ENCODE measurements at places on chromosomes 16 and 17.

DNA sequence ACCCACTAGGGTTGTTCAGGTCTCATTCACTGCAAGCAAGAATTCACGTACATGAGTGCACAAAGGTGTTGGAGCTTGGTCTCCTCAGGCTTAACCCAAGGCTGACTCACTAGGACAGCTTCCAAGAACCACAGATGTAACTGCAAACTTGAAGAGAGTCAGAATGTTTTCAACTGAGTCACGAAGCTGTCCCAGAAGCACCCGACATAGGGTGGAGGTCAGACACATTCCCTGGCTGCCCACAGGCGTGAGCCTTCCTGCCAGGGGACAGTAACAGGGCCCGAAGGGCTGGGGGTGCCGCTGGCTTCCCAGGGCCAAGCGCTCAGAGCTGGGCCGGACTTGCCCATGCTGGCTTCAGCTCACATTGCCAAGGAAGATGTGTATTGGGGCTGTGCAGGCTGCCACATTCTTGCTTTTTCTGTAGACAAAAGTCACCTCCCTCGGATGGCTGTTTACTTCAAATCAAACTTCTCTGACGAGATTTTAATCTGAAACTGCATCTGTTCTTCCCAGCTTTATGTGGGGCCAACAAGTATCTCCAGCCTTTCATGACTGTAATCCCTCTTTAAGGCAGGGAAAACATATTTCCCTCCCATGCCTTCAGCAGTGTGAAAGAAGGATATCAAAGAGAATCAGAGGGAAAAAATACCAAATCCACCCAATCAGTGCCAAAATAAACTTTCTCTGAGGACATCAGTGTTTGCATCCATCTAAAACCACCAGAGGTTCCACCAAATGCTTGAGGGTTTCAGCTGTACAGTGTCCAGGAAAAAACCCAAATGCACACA, 14.3 kb downstream of the CMTM3 start:
- no peak for DNase-seq

- DNase-seq = no peak
Observed at GRCh38 chr16:3959148-3959547, 78.6 kb upstream of the CREBBP start.

DNA sequence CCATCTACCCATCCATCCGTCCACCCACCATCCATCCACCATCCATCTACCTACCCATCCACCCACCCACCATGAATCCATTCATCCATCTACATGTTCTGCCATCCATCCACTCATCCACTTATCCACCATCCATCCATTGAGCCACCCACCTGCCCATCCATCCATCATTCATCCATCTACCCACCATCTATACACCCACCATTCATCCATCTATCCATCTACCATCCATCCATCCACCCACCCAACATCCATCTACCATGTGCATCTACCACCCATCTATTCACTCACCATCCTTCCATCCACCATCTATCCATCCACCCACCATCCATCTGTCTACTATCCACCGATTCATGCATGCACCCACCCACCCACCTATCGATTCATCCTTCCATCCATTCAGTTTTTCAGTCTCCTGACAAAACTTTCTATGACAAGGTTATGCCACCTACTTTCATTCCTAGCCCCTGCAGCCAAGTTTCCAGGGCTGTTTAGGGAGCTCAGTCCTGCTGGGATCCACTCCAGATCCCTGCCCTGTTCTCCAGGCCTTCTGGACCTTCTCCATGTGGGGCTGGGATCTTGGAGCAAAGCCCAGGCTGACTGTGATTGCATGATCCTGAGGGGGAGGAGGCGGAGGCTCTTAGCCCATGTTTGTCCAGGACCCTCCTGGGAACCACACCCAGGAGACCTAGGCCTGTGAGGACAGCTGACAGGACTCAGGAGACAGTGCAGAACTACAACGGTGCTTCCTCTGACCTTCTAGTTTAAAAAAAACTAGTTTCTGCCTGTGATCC, 27.4 kb downstream of the BCO1 start:
- DNase-seq = peak; percentile 89

DNA sequence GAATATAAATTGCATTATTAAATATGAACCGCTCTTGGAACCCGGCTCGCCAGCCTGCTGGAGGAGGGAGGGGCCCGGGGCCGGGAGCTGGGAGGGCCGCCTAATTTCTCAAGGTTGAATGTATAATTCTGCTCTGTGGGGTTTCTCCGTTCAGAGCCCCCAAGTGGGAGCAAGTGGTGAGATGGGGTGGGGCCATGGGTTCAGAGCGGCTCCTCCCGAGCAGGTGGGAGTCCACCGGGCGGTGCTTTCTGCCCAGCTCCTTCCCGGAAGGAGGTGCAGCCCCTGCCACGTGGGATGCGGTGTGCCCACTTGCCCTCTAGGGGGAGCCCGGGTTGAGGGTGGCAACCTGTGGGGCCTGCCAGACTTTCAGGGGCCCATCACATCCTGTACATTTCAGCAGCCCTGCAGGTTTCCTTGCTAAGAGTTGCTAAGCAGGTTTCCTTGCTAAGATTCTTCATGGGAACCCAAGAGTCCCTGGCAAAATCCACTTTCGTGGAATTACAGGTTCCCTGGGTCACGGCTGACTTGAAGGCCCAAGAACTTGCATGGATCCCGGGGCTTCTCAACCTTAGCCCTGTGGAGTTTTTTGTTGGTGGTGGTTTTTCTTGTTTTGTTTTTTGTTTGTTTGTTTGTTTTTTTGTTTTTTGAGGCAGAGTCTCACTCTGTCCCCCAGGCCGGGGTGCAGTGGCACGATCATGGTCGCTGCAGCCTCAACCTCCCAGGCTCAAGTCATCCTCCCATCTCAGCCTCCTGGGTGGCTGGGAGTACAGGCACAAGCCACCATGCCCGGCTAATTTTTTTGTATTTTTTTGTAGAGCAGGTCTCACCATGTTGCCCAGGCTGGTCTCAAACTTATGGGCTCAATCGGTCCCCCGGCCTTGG, 196.7 kb upstream of the GSE1 start:
- DNase-seq = peak; percentile 95

GRCh38 chr16:89045181-89045815, 48.4 kb upstream of the ACSF3 start:
- DNase-seq = no peak

DNA sequence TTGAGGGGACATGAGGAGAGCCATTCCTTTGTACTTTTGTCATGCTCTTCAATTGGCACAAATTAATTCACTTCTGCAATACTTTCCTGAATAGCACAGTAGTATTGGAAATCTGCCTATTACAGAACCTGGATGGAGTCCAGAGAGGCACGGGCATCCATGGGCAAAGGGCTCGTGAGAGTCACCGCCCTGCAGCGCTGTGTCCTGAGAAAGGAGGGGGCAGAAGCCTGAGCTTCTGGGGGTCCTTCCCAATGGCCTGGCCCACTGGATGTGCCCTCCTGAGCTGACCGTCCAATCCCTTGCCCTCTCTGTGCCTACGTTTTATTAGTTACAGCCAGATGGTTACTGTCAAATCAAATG, 3.5 kb downstream of the G6PC1 start:
- no peak for DNase-seq

DNA sequence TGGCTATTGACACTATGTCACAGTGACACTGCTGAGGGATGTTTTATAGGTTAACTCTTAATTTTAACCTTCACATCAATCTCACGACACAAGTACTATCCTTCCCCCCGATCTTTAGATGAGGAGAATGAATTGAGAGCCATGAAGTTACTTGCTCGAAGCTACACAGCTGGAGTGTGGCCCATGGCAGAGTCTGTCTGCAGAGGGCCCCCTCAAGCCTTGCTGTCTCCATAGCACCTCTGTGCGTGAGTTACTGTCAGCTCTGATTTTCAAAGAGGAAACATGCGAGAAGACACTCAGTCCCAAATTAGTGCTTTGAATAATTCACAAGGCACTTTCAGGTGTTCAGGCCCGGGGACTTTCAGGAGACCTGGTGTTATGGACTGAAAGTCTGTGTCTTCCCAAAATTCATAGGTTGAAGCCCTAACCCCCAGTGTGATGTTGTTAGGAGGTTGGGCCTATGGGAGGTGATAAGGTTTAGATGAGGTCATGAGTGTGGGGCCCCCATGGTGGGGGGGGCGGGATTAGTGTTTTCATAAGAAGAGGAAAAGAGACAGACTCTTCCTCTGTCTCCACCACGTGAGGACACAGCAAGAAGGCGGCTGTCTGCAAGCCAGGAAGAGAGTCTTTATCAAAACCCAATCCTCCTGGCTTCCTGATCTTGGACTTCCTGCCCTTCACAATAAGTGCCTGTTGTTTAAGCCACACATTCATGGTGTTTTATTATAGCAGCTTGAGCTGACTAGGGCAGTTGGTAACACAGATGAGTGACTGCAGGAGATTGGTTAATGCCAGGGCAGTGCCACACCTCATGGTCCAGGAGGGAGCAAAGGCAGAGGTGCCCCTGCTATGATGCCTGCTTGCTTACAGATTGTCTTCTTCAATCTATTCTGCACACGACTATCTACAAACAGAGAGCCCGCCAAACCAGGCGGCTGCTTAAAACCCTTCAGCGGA, 281.8 kb downstream of the HAPSTR1 start:
- no peak for DNase-seq

GRCh38 chr16:3945751-3946603, 65.5 kb upstream of the CREBBP start:
- peak; percentile 88 for DNase-seq

GRCh38 chr17:29929006-29929532, 959 bp downstream of the SSH2 start:
- DNase-seq = peak; percentile 28

- no peak for DNase-seq
Observed at GRCh38 chr17:7969433-7969832, 33.0 kb upstream of the GUCY2D start.

- DNase-seq = no peak
Observed at GRCh38 chr16:3007957-3008689, 4.6 kb upstream of the CLDN9 start.

DNA sequence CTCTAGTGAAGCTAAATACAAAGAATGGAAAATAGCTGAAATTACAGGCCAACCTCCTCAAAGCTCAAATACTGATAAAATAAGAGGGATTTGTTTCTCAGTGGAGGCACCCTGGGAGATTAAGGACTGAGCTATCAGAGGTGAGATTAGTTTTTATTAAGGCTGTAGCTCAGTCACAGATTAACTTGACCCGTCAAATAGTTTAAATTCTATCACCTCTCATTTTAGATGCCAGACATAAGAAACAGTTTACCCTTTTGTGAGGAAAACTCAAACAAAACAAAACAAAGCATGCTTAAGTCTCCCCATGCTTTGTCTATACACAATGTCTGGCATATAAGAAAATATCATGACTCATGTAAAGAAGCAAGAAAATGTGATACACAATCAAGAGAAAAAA, 208.3 kb upstream of the PMFBP1 start:
- DNase-seq = no peak

- DNase-seq = no peak
Observed at GRCh38 chr17:32355649-32356377, 5.9 kb downstream of the ZNF207 start.

DNA sequence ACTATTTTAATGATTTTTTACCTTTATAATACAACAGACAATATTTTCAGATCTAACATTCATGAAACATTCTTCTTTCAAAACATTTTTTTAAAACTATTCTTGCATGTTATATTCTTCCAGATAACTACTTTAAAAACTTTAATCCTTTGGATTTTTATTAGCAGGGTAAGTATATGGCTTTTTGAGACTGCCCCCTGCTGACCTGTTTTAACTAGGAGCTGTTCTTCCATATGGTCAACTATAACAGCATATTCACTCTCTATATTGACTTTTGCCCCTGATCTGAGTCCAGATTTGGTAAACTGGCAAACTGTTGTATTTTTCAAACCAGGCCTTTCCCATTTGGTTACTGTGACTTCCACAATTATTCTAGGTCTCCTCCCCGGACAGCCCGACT, 16.5 kb downstream of the ZNF18 start:
- no peak for DNase-seq

DNA sequence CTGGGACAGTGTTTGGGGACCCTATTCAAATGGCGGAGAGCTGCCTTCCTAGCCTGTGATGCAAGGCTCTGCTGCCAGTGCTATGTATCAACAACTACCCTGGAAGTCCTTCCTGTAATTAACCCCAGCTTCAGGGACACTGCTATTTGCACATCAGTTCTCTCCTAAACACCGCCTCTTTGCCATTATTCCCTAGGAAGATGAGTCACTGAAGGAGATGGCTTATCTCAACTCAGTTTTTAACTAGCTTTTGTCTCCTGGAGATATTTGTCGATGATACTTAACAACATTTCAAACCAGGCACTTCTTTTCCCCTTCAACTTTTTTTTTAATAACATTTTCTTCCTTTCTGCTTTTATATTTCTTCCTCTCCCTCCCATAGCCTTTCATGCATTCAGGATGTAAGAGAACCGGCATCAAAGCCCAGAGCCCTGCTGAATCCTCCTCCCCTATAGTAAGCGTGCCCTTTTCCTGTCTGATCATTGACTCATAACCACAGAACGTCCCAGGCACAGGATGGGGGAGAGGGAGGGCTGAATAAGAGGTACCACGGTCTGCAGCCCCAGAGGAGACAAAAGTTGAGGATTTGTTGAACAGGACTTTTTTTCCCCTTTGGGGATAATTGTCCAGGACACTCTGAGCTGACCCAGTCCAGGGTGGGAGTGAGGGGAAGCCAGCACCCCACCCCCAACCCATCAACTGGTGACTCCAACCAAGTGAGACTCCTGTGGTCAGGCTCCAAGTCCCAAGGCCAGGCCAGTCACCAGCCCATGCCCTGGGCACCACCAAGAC, 387.8 kb upstream of the SALL1 start:
- no peak for DNase-seq

DNA sequence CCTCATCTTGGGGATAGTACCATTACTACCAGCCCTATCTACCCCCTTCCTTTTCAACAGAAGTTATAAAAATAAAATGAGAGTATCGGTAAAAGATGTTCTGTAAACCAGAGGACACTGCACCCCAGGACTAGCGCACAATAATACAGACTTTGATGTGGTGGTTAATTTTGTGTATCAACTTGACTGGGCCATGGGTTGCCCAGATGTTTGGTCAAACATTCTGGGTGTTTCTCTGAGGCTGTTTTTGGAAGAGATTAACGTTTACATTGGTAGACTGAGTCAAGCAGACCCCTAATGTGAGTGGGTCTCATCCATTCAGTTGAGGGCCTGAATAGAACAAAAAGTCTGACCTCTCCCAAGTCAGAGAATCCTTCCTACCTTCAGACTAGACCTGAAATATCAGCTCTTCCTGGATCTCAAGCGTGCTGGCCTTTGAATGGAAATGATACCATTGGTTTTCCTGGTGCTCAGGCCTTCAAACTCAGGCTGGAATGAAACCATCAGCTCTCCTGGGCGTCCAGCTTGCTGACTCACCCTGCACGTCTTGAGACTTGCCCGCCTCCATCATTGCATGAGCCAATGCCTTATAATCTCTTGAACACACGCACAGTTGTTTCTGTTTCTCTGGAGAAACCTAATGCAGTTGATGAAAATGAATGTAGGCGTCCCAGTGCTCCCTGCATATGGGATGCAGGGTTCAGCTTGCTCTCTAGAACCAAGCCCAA, 10.1 kb downstream of the MRM1 start:
- DNase-seq = no peak

Data from left lung (tissue), 14 donors.